ENCODE measurements at places on chromosomes 3 and 15.

DNA sequence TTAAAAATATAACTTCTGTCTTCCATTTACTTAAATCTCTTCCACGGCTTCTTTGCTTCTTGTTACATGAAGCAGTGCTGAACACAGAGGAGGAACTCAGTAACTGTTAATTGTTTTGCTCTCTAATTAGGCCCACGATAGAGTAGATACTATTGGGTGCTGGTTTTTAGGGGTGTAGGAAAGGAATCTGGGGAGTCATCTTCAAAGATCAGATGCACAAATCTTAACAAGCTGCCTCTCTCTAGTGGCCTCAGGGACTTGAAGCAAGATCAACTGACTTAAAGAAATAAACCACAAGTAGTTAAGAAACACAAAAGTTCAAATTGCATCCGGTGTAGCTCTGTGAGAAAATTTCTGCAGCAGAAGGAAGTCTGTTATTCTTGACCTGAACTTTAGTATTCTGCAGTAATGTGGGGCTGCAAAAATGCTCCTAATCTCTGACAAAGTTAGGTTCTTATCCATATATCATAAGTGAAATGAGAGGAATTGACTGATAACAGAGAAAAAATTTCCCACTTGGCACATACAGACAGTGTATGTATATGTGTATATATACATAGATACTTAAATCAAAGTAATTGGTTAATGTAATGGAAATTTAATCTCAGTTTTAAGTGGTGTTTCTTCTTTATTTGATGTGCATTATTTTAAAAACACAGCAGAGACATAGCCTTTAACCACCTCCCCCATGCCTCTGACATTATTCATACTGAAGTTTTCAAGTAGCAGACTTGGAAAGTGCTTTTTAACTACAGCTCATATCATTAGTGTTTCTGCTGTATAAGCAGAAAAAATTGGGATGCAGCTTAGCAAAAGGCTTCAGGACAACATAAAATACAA lies 51.8 kb downstream of the CHST2 start:
- no peak for DNase-seq

GRCh38 chr3:79361748-79362378 lies 405.9 kb downstream of the ROBO1 start:
- peak; percentile 0 for DNase-seq

GRCh38 chr15:77577366-77577950 lies 55.3 kb downstream of the LINGO1 start:
- no peak for DNase-seq

DNA sequence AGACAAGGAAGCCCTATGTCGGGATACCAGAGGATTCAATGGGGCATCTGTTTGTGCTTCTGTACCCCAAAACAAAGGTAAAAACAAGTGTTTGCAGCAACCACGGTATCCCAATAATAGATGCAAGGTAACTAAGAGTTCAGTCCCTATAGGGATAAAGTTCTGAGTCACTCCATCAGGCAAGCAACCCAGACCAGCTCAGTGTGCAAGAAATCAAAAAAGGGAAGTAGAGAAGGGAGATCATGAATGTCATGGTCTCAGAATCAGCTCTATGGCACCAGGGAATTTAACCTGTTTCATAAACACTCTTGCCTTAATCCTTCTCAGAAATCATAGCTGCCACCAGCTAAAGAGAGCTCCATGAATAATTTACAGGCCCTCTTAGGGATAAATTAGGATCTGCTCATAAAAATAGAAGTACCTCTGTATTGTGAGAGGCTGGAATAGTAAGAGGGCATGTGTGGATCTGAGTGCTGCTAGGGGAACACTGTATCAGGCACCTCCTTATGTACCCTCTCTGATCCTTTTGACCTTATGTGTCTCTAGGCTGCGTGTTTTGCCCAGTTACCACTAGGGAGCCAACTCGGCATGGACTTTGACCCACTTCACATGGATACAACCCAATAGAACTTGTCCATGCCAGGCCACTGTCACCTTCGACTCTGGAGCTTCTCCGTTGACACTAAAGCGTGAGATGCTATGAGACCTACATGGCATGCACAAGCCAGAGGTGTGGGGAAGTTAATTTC lies 754.6 kb downstream of the AGBL1 start:
- no peak for DNase-seq

- DNase-seq, result no peak
These were observed 6.4 kb downstream of the TMCO5A start for GRCh38 chr15:37940876-37941275.
